Fibroblast of pulmonary artery (primary cell): ENCODE measurements at places on chromosomes 5 and 9.

DNA sequence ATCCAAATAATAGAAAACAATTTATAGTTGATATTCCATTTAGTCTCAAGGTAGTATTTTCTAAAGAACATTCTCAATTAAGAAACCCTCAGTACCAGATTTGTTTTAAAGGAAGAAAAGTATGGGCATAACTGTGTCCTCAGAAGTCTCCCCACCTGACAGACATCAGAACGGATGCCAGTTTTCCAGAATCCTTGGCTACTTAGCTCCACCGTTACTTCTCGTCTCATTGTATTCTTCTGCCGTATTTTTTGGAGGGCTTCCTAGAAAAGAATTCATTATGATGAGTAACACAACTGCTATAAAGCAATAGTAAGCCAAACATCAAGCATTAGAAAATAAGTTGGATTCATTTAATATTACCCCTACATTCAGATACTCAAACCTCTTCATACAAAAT is 67.8 kb downstream of the DROSHA start:
- peak; percentile 13 for DNase-seq

DNA sequence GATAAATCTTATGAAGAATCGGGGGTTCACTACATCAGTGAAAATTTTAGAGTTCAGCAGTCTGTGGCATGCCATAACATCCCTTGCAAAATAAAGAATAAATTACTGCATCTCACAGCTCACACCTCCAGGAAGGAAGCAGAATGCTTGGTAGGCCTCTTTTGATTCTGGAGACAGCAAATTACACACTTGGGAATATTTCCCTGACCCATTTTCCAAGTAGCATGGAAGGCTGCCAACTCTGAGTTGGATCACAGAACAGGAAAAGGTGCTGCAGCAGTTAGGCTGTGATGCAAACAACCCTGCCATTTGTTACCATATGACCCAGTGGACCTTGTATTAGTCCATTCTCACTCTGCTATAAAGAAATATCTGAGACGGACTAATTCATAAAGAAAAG is 293.5 kb downstream of the ASTN2 start:
- peak; percentile 13 for DNase-seq

GRCh38 chr9:93189369-93190132 is 5.6 kb downstream of the WNK2 start:
- DNase-seq, result no peak

DNA sequence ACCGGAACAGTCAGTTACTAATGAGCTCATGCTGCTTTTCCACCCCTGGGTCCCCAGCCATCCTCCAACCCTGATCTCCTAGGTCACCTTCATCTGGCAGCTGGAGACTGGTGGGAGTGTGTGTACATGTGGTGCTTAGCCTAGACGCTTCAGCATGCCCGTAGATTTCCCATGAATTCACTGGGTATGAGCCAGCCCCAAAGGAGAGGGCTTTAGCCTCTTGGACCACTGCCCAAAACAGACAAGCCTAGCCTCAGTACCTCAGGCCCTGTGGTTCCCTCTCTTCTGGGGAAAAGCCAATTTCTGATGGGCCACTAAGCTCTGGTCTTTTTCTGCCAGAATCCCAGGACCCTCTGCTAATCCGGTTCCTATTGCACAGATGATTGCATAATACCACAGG is 48.0 kb upstream of the ASTN2 start:
- no peak for DNase-seq

DNA sequence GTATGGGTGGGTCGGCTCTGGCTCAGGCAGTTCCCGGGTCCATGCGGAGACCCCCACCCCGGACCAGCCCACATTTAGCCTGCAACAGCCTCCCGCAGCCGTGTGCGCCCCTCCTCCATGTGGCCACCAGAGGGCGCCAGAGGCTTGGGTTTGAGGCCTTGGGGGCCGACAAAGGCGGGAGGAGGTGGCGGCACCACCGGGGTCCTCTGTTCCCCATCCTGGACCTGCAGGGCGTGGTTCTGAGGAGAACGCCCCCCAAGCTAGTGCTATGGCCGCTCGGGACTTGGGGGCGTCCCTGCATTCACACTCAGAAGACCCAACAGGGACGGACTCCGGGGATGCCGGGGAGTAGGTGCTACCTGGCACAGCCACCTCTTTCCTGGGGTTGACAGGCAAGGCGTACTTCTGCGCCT is 16.5 kb downstream of the ASS1 start:
- DNase-seq, result peak; percentile 39

DNA sequence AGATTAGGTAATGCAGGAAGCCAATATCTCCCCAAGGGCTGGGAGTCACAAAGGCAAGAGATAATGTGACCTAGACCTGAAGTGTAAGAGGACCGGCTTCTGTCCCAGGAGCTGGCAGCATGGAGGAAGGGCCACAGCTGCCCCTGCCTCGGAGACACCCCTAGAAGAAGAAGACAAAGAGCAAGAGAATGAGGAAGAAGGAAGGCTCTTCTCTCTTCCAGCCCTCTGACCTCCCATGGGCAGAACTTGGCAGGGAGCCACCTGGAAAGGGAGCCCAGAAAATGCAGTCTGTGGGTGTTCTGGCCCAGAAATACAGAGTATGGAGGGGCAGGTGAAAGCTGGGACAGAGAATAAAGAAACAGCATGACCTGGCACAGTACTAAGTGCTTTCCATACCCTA is 151.0 kb downstream of the C5orf15 start:
- DNase-seq, result no peak

DNA sequence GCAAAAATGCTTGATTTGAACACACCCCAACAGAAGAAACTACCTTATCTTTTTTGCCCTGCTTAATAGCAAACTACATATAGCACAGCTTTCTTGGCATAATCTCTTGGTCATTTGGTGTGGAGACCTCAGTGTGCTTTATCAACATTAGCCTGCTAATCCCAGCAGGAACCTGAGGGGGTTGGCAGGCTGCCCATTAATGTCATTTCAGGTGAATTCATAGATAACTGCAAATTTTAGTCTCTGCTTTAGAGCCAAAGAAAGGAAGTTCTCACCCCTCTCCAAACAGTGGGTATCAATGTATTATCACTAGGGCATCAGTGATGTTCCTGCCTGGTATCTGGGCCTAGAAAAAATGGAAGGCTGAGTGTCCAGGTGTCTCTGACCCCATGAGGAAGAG is 489.0 kb downstream of the NTRK2 start:
- no peak for DNase-seq

DNA sequence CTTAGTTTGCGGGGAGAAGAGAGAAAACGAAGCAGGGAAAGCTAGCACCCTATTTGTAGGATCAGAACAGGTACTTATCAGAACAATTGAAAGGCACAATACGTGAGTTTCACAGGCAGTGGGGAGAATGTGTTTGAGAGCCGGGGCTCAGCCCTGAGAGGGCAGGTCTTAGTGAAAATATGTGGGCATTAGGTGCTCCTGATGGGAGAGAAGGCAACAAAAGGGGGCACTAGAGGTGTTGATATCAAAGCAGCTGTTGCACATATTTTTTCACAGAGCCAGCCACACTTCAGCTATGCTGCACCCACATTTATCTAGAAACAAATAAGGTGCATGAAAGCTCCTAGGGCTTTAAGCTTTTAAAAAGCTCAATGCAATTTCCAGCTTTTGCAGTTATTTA is 99.7 kb upstream of the MAN2A1 start:
- no peak for DNase-seq

- DNase-seq, result no peak
Measured at GRCh38 chr5:155872629-155873220, 454.2 kb upstream of the SGCD start.

- peak; percentile 22 for DNase-seq
Measured at GRCh38 chr9:34405719-34406118, 29.0 kb upstream of the MYORG start.

- peak; percentile 74 for DNase-seq
Measured at GRCh38 chr5:32274548-32275395, 38.0 kb downstream of the MTMR12 start.

DNA sequence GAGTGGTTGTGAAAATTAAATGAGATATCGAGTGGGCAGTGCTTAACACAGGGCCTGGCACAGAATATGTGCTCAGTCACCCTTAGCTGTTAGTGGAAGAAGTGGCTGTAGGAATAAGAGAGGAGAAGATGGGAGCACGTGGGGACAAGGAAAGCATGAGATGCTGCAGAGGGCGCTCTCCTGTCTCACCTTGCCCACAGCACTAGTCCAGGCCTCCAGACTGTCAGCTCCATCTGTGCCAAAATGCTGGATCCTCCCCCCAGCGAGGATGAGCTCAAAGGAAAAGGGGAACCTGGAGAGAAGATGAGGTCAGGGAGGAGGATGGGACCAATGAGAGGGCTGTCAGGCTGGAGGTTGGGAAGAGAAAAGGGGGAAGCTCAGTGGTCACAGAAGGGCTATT is 12.5 kb downstream of the ARAP3 start:
- DNase-seq, result no peak

DNA sequence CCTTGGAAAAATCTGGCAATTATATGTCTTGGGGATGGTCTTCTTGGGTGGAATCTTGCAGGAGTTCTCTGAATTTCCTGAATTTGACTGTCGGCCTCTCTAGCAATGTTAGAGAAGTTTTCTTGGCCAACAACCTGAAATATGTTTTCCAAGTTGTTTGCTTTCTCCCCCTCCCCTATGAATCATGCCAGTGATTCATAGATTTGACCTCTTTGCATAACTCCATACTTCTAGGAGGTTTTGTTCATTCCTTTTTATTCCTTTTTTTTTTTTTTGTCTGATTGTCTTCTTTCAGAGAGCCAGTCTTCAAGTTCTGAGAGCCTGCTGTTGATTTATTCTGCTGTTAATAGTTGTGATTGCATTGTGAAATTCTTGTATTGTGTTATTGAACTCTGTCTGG is 56.7 kb upstream of the SLC44A1 start:
- DNase-seq, result peak; percentile 91

DNA sequence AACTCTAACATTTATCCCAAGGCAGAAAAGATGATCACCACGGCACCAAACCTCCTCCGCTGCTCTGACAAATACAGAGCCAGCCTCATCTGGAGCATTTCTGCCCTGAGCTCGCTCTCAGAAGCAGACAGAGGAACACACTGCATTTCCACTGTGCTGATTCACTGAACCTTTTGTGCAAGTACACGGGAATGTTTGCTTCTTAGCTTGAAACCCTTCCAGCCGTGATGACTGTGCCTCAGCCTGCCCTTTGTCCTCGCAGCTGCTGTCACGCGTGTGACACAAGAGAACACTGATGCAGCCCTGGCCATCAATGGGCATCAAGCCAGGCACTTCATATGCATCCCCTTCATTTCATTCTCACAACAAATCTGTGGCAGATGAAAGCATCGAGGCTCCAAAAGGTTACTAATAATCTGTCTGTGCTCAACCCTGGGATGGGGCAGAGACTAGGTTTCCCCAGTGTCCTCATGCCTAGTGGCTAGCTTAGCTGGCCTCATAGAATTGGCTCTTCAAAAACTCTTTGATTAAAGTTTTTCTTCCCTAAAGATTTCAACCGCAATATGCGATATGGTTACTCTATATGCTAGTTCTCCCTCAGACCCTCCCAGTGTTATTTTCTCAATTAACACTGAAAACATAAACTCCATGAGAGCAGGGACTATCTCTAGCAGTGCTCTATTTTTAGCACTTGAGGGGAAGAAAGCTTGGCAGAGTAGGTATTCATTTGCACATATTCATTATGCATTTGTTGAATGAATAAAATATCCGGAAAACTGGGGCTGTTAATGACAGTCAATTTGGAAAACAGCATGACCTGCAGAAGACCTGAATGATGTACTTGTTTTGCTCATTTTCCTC is 7.3 kb downstream of the CDC14B start:
- DNase-seq, result peak; percentile 86

GRCh38 chr5:53368516-53368915 is 111.9 kb upstream of the FST start:
- DNase-seq, result peak; percentile 44

DNA sequence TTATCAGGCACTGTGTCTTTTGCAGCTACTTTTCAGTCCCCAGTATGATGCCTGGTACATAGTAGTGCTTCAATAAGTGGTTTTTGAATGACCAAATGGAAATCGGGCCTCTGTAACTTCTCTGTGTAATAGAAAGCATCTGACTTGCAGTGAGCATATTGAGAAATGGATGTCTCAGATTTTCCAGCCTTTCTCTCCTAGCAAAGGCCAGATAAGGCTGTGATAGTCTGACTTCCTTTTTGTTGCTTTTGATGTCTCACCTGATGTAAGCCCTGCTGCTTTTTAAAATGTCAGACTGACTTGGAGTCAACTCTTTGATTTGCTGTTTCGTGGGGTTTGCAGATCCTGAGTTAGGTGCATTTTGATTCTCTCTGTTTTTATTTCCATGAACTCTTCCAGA is 590.0 kb upstream of the ZNF608 start:
- DNase-seq, result no peak

DNA sequence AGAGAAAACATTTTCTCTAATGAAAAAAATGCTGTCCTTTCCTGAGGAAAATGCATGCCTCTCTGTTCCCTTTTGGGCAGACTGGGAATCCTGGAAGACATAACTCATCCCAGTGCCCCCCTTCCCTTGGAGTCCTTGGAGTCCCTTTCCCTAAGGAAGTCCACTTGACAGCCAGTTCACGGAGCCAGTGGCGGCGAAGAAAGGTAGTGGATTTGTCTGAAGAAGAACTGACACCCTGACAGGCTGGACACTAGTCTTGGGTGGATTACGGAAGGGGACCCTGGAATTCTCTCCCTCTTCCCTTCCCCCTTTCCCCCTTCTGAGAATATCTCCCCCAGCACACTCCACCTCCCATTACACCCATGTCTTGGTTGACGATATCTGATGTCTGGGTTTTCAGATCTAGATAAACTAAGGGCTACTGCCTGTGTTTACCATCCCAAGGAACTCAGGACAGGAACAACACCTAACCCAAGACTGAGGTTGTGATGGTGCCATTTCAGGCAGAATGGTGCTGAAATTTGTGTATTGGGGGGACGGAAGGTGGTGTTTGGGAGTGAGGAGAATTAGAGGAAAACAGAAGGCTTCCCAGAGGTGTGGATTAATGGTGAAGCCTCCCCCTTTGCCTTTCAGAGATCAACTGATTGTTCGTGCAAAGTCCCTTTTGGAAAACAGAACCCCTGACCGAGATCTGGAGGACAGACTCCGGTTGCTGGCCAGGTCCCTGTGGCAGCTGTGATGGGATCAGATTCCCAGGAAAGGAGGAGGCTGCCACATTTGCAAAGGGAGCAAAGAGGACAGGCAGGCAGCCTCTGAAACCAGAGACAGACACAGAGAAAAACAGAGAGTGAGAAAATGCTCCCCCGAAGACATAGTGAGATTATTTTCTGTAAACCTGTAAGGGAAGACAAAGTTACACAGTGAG is 704 bp downstream of the SPARC start:
- no peak for DNase-seq

- DNase-seq, result no peak
Measured at GRCh38 chr9:131111186-131111853, 14.1 kb upstream of the NUP214 start.

DNA sequence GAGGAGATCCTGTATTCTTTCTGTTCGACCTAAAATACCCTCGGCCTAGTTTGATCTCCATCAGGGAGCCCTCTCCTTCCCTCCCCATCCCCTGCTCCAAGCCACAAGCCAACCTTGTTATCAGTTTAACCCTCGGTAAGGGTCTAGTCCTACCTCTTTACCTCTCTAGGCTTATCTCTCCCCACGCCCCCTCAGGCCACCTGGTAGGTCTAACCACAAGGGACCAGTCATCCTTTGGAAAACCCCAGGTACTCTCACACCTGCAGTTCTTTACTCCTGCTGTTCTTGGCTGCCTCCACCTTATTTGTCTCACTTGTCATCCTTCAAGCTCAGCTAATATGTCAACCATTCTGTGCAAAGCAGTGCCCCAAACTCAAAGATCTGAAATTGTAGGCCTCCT is 78.7 kb downstream of the RAD23B start:
- DNase-seq, result no peak

GRCh38 chr9:113737517-113738271 is 138.4 kb upstream of the ZNF618 start:
- peak; percentile 75 for DNase-seq
